Stimulated activated CD4-positive, alpha-beta T cell treated with anti-CD3 and anti-CD28 coated beads, Interleukin-1b, Interleukin-23, amount 100 ng/mL, for 4 hours (primary cell): ENCODE measurements at places on chromosomes 6 and 20.

DNA sequence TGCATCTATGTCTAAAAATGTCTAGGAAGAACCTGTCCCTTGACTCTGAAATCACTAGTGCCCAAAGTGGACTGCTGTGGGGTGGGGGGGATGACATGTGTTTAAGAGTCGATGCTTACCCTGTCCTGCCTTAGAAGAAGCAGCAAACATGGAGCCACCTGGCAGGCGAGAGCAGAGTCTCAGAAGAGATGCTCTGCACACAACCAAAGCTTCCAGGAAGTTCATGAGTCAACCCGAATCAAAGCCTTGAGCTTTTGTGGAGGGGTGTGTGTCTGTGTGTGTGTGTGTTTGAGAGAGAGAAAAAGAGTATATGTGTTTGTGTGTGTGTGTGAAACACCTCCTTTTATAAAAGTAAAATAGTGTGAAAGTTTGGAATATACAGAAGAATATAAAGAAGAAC, 269.9 kb downstream of the ALDH8A1 start:
- no peak for DNase-seq

- no peak for DNase-seq
Observed at GRCh38 chr6:106732376-106732940, 103.1 kb downstream of the QRSL1 start.

DNA sequence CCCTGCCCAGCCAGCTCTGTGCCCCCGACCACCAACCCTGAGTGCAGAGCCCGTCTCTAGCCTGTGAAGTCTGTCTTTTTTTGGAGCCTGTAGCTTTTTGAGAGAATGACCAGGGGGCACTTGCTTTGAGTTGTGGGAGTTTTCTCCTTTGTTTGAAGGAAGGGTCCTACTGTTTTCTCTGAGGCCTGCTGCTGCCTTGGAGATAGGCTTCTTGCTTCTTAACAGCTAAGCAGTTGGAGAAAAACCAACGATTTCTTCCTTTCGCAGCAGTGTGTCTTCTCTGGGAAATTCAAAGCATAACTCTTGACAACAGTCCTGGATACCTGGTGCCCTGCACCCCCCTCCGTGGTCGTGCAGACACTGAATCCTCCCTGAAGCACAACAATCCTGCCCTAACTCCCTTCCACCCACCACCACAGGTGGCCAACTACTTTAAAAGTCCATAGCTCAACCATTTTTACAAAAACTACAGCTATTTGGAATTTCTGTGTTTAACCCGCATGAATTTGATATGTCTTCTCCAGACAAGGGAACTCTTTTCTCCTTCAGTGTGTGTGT, 61.0 kb downstream of the FAM50B start:
- DNase-seq: no peak

- no peak for DNase-seq
Observed at GRCh38 chr6:158411998-158412397, 99.7 kb downstream of the TULP4 start.

DNA sequence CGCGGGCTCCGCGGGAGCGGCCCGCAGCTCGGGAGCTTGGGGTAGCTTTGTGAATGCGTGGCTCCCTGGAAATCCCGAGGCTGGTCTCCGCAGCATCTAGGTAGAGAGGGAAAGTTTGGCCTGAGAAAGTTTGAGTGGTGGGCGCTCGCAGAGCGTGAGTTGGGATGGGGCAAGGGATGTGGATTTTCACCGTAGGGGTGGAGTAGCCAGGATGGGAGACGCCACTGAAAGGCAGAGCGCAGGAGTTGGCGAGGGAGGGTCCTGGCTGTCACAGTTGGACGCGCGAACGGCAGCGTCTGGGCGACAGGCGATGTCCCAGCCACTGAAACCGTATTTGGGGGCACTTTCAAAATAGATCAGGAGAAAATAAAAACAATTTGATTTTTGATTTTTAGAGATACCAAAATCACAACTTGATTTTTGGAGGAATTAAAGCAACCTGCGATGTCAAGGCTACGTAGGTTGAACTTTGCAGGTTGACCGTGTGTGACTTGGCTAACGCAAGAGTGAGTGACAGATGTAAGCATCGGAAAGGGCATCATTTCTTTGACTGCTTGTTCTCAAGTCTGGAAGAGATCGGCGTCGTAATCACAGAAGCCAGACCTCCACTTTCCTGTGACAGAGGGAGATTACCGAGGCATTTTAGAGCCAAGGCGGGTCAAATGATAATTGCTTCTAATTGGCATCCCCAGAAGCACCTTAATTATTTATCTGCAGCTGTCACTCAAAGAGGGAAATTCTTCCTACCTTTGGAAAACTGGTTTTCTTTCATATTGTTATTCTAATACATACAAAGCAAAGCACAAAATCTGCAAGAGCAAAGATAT, 646 bp downstream of the HEY2 start:
- DNase-seq: no peak
